ENCODE measurements at places on chromosomes 11 and 22. TPM values are rescaled to one million over a fixed set of nuclear protein-coding genes. Genes with fewer than 3 reads are reported as not detected.

- no peak for DNase-seq
Observed at GRCh38 chr11:80424012-80424695, 983.3 kb upstream of the TENM4 start.

DNA sequence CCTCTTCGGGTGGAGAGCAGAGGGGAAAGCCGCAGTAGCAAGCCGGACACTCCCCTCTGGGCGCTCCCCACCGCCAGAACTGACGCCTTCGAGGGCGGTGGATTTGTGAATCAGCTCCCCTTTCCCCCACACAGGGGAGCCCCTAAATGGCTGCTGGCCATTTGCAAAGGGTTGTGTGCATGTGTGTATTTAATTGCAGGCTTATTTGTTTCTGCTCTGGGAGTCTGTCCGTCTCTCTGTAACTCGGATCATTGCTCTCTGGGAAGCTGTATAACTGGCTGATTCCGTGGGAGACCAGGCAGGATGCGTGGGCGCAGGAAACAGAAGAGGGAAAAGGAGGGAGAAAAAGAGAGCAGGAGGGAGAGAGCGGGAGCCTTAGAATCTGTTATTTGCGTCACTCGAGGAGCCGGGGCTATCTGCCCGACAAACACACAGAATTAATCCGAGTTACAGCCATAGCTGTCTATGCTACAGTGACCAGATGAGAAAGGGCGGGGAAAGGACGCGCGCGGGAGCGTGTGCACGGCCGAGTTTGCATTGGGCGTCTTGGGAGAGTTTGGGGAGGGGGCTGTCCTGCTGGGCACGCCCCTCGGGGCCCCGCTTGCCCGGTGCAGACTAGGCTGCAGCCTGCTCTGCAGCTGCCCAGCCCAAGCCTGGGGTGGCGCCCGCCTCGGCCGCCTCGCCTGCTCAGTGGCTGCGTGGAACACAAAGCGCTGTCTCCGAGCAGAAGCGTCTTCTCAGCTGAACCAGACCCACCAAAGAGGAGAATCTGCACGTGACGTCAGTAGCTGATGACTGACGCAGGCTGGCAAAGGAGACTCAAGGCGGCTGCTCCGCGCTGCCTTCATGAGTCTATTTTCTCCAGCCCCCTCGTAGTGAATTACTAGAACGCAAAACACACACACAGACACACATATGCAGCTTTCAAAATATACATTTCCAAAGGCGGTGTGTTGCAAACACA, 105.3 kb upstream of the HSD17B12 start:
- no peak for DNase-seq

DNA sequence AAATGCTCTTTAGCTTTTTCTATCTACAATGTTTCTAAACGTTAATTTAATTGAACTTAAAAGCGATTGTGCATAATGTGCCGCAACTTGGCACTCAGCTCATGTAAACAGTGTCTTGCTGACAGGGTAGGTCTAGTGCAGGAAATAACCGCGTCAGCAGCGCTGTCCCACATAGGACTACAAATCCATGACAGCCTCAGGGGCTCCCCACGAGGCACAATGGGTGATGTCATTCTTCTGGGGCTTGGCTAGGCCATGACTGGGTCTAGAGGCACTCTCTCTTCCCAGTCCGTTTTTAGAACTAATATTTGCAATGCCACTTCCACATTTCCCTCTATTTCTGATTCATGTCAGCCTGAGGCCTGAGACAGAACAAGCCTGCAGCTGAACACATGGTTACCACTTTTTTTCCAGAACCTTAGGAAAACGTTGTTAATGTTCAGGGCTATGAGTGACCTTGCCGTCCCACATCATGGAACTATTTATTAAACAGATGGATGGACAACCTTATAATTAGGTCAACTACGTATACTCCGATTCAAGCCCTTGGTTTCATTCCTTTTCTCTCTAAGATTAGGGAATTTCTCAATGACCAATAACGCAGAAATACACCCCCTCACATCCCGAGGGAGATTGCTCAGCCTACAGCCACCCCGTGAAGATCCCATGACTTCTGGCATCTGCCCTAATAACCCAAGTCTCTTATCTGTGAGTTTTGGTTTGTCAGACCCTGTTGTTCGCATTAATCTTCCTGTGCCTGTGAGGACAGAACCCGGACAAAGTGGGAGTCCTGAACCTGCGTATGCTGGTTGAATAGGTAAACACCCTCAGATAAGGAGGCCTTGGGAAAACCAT, 19.4 kb upstream of the SNX32 start:
- DNase-seq = no peak

DNA sequence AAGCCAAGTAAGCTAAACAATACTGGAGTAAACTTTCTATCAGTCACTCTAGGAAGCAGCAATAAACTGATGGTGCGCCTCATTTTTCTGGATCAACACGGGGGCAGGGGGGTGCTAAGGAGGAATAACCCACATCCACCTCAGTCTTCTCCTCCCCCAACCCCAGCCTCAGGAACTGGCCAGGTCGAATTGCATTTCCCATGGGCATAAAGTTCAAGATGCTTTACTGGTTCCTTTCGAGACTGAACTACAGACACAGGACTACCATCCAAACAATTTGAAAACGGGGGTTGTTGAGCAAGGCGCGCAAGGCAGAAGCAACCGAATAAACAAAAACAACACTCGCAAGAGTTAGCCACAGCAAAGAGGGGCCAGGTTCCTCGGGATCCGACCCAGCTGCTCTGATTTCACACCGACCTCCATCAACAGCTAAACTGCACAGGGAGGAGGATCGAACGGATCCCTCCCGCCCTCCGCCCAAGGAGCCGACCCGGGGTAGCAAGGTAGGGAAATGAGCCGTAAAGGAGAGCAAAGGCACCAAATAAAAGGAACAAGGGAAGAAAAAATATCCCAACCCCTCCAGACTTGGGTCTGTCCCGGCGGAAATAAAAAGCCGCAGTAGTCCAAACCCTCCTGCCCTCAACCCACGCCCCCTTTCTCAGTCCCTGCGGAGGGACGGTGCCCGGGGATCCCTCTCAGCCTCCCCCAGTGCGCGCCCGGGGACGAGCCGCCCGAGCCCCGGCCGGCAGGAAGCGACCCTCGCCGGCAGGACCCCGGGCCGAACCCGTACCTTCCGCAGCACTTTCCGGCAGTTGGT, 801 bp downstream of the SESN3 start:
- DNase-seq = peak; percentile 27

NLRP6 gene
- total RNA-seq = not detected

ME3 gene
- total RNA-seq = 8.6 TPM

All from progenitor cell of endocrine pancreas (in vitro differentiated cells).